ENCODE measurements at places on chromosomes 13 and 19.

DNA sequence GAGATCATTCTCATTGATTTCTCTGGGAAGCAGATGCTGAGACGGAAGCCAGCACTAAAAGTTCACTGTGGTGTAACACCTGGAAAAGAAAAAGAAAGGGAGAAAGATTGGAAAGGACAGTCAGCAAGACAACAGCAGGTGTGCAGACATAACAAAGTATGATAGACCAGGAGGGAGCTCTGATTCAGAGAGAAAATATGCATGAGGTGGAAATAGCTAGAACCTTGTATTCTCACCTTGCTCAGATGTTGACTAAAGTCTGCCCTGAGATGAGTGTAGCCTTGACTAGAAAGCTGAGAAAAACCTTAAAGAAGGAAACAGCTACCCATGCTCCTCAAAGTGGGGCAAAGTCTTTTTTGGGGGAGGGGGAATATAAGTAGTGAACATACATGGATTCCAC is 1711.8 kb downstream of the EFNB2 start:
- no peak for DNase-seq

DNA sequence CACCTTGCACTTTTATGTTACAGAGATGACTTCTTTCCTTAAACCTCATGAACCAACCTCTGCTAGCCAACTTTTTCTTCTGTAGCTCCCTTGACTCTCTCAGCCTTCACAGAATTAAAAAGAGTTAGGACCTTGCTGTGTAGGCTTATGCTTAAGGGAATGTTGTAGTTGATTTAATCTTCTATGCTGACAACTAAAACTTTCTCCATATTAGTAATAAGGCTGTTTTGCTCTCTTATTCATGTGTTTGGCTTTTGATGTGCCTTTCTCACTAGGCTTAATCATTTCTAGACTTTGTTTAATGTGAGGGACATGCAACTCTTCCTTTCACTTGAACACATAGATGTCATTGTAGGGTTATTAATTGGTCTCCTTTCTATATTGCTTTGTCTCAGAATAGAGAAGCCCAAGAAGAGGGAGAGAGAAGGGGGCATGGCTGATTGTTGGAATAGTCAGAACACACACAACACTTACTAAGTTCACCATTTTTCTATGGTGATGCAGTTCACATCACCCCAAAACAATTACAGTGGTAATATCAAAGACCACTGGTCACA is 509.5 kb downstream of the UQCRFS1 start:
- DNase-seq = no peak

- DNase-seq = no peak
Observed at GRCh38 chr19:11208561-11209471, 11.5 kb upstream of the KANK2 start.

GRCh38 chr19:40237791-40238190 is 11.3 kb upstream of the CCNP start:
- no peak for DNase-seq

DNA sequence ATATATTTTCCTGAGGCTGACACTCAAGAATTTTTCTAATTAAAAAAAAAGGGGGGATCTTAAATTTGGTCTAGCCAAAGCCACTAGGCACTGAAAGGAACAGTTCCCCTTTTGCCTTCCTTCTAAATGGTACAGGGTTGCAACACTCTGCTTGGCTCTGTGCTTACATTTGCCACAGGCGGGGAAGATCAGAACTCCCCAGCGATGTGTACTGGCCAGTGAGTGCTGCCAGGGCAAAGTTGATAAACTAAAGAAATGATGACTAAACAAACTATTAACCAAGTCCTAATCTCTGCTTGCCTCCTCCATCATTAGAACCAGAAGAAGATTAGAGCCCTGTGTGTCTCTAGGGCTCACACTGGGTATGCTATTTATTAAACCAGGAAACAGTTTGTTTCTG is 75.3 kb upstream of the SCEL start:
- DNase-seq = no peak
